ENCODE measurements at places on chromosomes 5 and 9. TPM values are rescaled to one million over a fixed set of nuclear protein-coding genes. Genes with fewer than 3 reads are reported as not detected.

The BHMT2 gene
- 7.9 TPM for total RNA-seq

The TRPM3 gene
- 0.22 TPM for total RNA-seq

The SHOC1 gene
- total RNA-seq = not detected

The TLX3 gene
- total RNA-seq = not detected

The PLPPR1 gene
- not detected for total RNA-seq

The PCDHB4 gene
- 0.80 TPM for total RNA-seq

The NAA35 gene
- 17.9 TPM for total RNA-seq

The IFNA21 gene
- not detected for total RNA-seq

- DNase-seq = no peak
These were observed 83.0 kb downstream of the MARCHF3 start for GRCh38 chr5:126947146-126948010.

DNA sequence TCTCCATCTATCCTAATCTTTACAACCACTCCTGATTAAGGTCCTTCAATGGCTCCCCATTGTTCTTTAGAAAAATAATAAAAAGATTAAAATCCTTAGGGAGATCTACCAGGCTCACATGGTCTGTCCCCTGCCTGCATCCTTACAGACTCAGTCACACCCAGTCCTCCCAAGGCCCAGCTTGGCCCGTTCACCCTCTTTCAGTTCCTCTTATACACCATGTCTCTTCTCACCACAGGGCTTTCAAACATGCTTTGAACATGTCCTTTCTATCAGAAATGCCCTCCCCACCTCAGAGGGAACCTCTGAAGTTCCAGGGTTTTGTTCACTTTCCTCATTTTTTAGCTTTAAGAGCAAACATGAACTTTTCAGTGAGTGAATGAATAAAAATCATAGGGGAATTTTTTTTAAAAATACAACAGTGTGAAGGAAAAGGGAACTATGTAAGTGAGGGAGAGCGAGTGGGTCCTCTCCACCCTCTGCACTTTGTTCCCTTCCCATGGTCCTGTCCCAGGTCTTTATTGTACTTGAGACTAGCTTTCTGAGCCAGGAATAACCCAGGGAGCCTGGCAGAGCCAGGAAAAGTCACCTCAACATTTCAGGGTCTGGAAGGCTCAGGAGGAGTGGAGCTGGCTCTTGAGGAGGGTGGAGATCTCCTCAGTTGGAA, 55.3 kb downstream of the TRPC7 start:
- DNase-seq = no peak

- DNase-seq = peak; percentile 37
These were observed 210.2 kb downstream of the DAB2IP start for GRCh38 chr9:121861501-121862180.

DNA sequence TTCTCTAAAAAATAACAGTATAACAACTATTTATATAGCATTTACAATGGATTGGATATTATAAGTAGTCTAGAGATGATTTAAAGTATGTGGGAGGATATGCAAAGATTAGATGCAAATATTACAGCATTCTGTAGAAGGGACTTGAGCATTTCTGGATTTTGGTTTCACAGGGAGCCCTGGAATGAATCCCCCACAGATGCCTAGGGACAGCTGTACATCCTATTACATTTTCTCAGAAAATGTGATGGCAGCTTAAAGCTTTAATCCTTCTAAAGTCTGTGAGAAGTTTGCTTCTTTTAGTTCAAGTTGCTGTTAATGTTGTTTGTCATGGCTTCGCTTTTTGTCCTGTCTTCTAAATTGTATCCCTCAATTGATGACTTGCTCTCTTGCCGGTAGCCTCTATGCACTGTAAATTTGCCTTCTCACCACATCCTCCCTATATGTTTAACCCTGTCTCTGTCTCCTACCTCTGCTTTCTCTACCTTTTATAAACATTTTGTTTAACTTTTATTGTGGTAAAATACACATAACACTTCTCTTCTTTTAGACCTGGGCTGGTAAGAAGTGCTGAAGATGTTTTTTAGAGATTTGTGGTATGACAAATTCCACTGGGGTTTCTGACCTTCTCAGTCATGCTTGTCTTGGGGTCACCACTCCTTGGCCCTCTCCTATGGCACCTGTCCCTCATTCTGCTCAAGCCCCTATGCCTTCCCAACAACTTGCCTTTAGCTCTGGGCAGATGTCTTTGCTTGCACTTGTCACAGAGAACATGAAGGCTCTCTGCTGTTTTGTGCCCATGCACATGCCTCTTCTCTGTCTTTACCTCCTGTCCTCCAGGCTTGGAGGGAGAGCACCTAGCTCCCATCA, 37.9 kb downstream of the LNPEP start:
- no peak for DNase-seq

DNA sequence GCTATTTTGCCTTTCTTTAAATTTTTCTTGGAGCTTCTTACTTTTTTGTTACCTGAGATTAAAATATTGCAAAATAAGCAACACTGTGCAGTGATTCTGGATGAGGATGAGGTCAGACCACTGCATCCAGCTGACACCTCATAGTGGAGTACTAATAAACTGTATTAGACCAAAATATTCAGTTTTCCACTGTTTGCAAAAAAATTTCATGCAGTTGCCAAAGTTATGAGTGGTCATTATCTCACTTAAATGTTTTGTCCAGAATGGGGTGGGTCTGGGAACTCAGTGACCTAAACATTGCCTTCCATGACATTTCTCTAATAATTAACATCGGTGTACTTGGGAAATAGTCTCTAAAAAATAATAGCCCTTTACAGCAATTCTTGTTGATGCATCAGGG, 143.8 kb downstream of the ADAMTSL1 start:
- DNase-seq = no peak

- DNase-seq = no peak
These were observed 49.9 kb downstream of the LRRTM2 start for GRCh38 chr5:138824924-138825863.

DNA sequence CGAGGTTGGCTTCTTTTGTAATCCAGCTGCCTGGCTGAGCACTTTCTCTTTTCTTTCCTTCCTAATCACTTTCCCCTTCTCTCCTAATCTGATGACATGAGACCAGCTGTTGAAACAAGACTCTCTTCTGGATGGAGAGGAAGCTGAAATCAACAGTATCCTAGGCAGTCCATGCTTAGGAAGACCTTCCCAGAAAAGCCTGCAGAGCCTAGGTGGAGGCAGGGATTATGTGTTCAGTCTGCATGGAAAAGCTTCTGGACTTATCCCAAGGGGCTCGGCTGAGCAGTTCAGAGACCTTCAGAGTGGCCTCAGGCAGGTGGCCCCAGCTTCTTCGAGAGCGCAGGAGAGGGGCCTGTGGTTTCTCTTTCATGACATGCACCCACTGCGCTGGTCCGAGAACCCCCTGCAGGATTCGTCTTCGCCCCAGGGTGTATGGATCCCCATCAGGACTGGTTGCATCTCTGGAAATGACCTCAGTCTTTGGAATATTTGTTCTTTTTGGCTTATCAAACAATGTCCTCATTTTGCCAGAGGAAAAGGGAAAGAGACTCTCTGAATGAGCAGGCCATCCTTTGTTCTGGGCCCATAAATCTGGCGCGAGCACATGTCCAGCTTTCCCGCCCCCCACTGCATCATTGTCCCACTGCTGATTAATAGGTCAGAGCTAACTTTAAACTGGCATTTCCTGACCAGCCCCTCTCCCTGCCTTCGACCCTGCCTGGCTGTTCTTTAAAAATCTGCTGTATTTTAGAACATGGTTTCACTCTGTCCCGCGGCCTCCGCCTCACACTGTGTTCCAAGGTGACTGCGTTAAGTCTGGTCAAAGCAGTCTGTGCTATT, 177.9 kb upstream of the KLF4 start:
- DNase-seq = peak; percentile 34

DNA sequence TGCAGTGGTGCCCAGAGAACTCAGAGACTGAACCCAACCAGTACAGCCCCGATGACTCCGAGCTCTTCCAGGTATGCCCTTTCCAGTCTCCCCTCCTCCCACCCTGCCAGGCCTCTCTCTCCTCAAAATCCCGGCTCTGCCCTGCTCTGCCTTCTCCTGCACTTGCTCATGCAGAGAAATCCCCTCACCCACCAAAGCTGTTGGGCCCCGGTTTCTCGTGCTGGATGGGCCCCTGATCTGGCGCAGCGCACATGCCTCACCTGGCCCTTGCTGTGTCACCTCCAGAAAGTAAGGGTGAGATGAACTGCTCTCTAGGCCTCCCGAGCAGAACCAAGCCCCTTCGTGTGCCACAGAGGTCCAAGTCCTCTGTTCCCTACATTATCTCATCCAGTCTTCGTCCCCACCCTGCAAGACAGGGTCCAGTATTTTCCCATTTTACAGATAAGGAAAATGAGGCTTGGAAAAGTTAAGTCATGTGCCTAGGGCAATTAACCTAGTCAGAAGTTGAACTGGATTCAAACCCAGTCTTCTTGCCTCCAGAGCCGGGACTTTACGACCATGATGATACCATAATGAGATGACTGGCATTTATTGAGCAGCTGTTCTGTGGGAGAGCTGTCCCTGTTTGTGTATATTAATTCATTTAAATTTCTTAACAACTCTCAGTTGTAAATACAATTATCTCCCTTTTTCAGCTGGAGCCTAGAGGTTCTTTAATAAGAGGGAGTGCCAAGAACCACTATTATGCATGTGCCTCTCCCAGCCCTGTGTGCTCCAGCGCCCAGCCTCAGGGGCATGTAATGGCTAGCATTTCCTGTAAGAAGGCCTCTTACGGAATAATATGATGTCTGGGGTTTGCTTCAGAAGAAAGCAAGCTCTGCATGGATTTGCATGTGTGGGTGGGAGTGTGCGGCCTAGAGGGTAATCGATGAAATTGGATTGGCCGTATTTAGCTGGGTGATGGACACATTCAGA, 90.7 kb downstream of the PPARGC1B start:
- DNase-seq = no peak

DNA sequence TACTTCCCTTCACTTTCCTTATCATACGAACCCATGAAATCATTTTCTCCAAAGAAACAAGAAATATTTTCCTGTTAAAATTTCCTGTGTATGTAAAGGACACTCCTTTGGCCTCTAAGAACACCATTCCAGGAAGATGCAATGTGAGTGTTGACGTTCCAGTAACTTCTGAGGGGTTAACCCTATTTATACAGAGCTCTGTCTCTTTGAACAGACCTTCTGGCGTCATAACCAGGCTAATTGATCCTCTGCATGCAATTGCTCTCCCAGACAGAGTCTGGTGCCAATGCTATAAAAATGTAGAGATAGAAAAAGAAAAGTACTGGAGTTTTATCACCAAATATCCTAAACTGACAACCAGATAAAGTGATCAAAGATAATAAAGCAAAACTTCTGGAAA, 218.5 kb downstream of the TLE1 start:
- no peak for DNase-seq

- no peak for DNase-seq
These were observed 7.6 kb upstream of the RGMB start for GRCh38 chr5:98765815-98766214.

DNA sequence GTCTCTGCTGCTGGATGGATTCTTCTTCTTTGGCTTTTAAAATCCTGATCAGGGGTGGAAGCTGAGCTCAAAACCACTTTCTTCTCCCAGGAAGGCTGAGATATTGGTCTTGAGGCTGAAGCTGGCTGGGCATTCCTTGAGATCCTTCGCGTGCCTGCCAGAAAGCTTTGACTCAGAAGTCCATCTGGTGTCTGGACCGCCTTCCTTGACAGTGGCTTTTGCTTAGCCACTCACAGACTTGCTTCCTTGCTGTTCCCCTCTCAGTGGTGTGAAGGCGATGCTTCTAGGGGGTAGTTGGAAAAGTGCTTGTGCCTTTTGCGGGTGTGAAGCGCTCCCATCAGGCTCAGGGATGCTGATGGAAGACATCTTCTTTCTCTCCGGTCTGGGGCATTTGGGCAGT, 45.9 kb downstream of the RGS3 start:
- DNase-seq = no peak

GRCh38 chr9:114224247-114224610, 68.9 kb downstream of the COL27A1 start:
- no peak for DNase-seq

GRCh38 chr5:149485655-149486615, 65.3 kb downstream of the CSNK1A1 start:
- peak; percentile 73 for DNase-seq

- peak; percentile 79 for DNase-seq
These were observed 30.0 kb upstream of the PSD2 start for GRCh38 chr5:139765409-139766217.

DNA sequence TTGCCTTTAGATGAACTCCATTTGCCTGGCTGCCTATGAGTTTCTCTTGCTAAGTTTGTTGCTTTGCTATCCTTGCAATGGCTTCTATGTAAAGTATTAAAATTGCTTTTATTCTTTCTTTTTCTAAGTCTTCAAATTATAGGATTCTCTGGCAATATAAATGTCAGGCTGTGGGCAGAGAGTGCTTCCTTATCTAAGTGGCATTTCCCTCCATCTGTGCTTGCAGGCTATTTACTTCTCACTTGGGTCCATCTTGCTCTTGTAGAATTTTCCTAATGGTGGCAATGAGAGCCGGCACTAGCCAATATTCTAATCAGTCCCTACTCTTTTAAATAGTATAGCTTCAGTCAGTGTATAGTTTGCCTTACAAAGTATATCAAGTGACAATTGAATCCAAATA, 63.3 kb downstream of the FAM174A start:
- no peak for DNase-seq

DNA sequence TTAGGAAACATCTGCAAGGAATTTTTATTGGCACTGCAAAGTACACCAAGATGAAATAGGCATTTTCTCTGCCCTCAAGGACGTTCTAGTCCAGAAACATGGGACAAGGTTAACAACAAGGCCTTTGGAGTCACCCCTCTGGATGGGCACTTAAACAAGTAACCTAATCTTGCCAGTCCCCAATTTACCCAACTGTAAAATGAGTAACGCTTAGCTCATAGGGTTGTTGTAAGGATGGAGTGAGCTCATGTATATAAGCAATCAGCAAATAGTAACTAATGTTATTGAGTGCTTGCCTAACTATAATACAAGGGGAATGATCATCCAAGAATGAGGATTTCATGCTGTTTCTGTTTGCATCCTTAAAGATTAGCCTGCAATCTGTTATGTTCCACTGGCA, 189.3 kb downstream of the PAPPA start:
- no peak for DNase-seq

DNA sequence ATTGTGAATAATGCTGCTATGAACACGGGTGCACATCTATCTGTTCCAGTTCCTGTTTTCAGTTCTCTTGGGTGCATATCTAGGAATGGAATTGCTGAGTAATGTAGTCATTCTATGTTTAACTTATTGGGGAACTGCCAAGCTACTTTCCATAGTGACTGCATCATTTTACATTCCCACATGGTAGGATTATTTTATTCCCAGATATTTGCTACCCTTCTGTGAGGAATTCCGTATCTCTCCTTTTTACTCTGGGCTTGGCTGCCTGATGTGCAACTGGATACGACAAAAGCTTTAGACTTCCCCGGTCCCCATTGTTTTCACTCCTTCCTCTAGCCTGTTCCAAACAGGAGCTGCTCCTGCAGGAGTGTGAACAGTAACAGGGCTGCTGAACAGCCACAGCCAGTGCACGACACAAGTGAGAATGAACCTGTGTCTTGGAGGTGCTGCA, 7.2 kb downstream of the TAS2R1 start:
- no peak for DNase-seq

All from left ventricle myocardium inferior (tissue), 1 donor.